ENCODE measurements at places on chromosomes 16 and 17.

GRCh38 chr17:6683081-6683684, 30.0 kb downstream of the SLC13A5 start:
- no peak for DNase-seq

- peak; percentile 64 for DNase-seq
These were observed 747 bp downstream of the ATXN7L3 start for GRCh38 chr17:44198721-44199552.

- DNase-seq = no peak
These were observed 58.3 kb downstream of the SREBF1 start for GRCh38 chr17:17778308-17779014.

GRCh38 chr16:82630219-82630618, 3.5 kb downstream of the CDH13 start:
- no peak for DNase-seq

DNA sequence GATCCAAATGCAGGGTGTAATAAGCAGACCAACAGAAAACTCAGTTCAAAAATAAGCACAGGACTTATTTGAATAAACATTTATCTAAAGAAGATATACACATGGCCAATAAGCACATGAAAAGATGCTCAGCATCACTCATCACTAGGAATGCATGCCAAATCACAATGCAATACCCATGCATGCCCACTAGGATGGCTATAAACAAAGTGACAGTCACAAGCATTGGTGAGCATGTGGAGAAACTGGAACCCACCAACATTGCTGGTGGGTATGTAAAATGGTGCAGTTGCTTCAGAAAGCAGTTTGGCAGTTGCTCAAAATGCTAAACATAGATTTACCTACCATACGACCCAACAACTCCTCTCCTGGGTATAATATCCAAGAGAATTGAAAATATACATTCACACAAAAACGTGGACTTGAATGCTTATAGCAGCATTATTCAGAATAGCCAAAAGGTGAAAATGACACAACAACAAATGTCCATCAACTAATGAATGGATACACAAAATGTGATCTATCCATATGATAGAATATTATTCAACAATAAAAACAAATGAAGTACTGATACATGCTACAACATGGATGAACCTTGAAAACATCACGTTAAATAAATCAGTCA, 20.1 kb downstream of the UBE2O start:
- peak; percentile 8 for DNase-seq

- no peak for DNase-seq
These were observed 5.6 kb downstream of the CIAO3 start for GRCh38 chr16:734981-735881.

GRCh38 chr16:48525201-48526057, 84.6 kb downstream of the N4BP1 start:
- DNase-seq = no peak

GRCh38 chr16:85072947-85073346, 39.3 kb downstream of the CIBAR2 start:
- no peak for DNase-seq

DNA sequence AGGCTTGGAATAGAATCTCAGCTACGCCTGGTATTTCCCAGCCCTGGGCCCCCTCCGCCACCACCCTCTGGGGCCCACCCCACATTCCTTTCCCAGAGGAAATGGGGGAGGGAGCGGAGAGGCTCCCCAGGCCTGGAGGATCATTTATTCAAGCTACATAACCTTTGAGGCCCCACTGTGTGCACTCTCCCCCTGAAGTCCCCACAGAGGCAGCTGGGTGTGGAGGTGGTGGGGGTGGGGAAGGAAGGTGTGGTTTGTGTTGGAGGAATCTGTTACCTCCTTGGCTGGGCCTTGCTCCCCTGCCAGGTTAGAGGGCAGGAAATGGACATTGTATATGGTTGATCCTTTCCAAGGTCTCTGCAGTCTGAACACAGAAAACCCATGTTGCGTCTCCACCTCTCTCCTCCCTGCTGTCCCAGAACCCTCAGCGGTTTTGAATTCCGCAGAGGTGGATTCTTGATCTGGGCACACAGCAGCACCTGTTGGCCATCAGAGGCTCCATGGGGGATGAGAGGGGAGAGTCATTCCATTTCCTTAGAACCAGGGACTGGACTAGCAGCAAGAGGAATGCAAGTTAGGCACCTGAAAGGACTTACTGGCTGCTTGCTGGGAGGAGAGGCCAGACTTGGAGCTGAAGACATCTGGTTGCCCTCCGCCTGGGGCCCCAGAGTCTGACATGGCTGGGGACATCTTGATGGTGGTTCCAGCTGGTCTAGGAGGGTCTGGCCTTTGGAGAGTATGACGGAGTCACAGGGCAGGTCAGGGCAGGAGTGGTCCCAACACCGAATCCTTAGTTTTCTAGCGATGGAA, 23.0 kb downstream of the ARHGAP23 start:
- DNase-seq = no peak

DNA sequence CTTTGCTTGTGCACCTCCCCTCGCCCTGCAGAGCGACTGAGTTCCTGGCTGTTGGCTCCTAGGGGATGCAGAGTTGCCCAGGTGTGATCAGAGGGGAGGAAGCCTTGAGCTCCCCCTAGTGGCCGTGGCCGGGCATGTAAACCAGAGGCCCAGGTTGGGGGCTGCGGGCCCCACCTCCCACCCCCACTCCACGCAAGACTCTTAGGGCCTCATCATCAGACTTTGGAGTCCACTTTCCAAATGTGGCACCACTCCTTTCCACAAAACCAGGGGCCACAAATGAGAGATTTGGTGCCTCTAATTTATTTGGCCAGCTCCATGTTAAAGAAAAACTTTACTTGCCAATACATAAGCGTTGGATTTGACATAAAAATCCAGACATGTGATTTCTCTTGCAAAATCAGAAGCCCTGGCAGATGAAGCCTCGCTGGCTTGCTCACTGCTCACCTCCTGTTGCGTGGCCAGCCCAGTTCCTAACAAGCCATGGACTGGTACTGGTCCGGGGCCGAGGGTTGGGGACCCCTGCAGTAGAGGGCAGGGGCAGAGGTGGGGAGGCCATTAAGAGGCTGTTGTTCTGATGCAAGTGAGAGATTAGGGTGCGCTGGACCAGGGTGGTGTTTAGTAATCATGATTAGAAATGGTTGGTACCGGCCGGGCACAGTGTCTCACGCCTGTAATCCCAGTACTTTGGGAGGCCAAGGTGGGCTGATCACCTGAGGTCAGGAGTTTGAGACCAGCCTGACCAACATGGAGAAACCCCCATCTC, 28.7 kb upstream of the GAS7 start:
- DNase-seq = peak; percentile 41

DNA sequence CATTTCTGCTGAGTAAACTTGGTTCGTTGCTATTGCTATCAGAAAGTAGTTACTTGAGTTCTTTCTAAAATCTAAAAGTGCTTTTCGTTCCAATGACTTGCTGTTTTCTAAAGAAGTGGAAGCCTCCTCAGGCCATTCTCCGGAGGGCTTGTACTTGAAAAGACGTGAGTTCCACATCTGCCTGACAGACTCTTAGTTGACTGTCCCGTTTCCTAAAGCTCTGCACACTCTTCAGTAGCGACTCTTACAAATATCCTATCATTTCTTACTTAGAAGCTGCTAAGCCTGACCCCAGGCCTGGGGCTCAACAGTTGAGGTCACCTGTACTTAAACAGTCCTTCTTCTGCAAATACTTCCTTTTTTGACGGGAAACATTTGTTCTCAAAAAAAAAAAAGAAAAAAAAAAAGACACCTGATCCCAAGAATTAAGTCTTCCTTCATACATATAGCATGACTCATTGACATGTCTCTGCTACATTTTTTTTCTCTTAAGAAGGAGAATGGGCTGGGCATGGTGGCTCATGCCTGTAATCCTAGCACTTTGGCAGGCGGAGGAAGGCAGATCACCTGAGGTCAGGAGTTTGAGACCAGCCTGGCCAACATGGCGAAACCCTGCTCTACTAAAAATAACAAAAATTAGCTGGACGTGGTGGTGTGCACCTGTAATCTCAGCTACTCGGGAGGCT, 61.5 kb downstream of the DHRS7C start:
- no peak for DNase-seq

- DNase-seq = no peak
These were observed 177.2 kb downstream of the CDH8 start for GRCh38 chr16:61858988-61859387.

GRCh38 chr17:65559804-65560627, 1.4 kb downstream of the AXIN2 start:
- DNase-seq = peak; percentile 30

- no peak for DNase-seq
These were observed 95.7 kb downstream of the CACNG1 start for GRCh38 chr17:67139784-67140665.

DNA sequence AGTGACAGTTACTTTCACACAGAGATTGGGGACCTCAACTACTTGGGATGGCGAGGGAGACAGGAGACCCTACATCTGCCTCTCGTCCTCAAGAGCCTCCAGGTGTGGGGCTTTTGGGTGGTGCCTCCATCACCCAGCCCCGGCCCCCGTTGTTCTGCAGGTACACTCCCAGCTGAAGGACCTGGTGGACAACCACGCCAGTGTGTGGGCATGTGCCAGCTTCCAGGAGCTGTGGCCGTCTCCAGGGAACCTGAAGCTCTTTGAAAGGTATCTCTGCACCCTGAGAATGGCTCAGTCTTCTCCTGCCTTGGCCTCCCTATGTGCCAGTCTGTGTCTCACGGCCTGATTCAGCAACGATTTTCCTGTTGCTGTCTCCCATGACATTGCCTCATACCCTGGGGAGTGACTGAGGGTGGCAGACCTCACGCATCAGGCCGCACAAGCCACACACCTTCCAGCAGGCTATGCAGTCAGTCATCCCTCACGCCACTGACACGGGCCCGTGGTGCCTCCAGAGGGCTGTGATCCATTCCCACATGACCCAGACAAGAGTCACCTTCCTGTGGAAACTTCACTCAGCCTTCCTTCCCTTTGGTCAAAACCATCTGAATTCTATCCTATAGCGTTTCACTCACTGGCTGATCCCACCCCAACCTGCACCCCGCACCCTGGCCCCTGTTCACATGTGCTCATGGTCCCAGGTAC, 3.7 kb downstream of the CCNF start:
- DNase-seq = no peak

DNA sequence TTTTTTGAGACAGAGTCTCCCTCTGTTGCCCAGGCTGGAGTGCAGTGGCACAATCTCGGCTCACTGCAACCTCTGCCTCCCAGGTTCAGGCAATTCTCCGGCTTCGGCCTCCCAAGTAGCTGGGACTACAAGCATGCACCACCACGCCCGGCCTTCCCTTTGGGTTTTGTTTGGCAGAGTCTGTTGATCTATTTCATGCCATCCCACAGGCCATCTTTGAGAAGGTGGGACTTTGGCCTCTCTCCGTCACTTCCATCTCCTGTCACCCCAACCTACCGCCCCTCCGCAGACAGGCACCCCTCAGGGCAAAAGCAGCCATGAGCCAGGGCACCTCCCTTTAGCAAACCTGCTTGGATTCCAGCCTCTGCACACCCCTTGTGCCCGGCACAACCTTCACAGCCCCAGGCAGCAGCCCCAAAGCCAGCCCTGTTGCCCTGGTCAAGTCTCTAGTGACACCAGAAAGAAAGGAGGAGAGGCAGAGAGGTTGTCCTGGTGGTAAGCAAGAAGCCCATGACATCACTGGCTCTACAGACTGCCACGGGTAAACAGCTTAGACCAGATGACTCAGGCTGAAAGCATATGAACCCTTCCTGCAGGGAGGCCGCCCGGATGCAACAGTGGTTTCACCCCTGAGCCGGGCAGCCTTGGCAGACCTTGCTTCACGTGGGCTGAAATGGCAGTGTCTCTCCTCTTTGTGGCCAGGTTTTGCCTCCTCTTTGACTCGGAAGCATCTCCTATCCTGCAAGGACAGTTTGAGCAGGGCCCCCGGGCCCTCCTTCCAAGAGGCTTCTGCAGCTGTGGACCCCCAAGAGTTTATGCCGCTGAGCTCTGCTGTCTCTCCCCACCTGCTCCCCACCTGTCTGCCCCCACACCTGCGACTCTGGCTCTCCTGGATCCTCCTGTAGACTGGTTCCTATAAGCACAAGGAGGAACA, 8.1 kb upstream of the TIMP2 start:
- DNase-seq = peak; percentile 45

GRCh38 chr17:49821466-49821865, 26.4 kb downstream of the TAC4 start:
- no peak for DNase-seq

- no peak for DNase-seq
These were observed 163.5 kb upstream of the CDH11 start for GRCh38 chr16:65285128-65286048.

GRCh38 chr17:44533533-44534246, 23.6 kb upstream of the FZD2 start:
- DNase-seq = peak; percentile 81

DNA sequence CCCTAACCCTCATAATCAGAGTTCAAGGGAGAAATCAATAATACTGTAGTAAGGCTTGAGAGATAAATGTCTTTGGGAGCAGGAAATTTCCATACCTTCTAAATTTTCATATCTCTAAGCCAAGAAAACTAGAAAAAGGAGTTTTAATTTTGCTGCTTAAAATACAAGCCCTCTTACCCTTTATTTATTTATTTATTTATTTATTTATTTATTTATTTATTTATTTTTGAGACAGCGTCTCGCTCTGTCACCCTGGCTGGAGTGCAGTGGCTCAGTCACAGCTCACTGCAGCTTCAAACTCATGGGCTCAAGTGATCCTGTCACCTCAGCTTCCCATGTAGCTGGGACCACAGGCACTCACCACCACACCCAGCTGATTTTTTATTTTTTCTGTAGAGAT, 69.0 kb upstream of the GNAO1 start:
- DNase-seq = no peak

Data from CD4-positive, alpha-beta T cell treated with Interleukin-17A for 1 hour (primary cell).